SK-MEL-5 (cell line): ENCODE measurements at places on chromosomes 4 and X. TPM values are rescaled to one million over a fixed set of nuclear protein-coding genes. Genes with fewer than 3 reads are reported as not detected.

The TEX13B gene
- total RNA-seq, result 0.24 TPM in 1 of 2 replicates, not detected in the other

The SLC4A4 gene
- total RNA-seq, result 0.16 TPM in 2 replicates

The TLR6 gene
- 6.8 and 7.8 TPM in 2 replicates for total RNA-seq

The NUP62CL gene
- 4.5 and 4.6 TPM in 2 replicates for total RNA-seq

The STPG2 gene
- total RNA-seq, result 0.13 TPM in 1 of 2 replicates, not detected in the other

The PDZD4 gene
- total RNA-seq, result 14.6 and 15.2 TPM in 2 replicates

The CYBB gene
- 0.11 TPM in 2 replicates for total RNA-seq

The CPEB2 gene
- total RNA-seq, result 21.2 and 22.1 TPM in 2 replicates

The UGDH gene
- total RNA-seq, result 90.9 and 93.4 TPM in 2 replicates

The AKAP4 gene
- not detected in 2 replicates for total RNA-seq

The PUDP gene
- 8.6 and 10.7 TPM in 2 replicates for total RNA-seq

The IL2 gene
- not detected in 2 replicates for total RNA-seq

The IGSF1 gene
- total RNA-seq, result 0.05 and 0.16 TPM in 2 replicates

The JAKMIP1 gene
- not detected in 2 replicates for total RNA-seq

The CLNK gene
- not detected in 2 replicates for total RNA-seq

The LIMCH1 gene
- 15.8 and 17.2 TPM in 2 replicates for total RNA-seq

The TXK gene
- total RNA-seq, result 0.13 TPM in 1 of 2 replicates, not detected in the other
